ENCODE measurements at places on chromosomes 16 and 17. TPM values are rescaled to one million over a fixed set of nuclear protein-coding genes. Genes with fewer than 3 reads are reported as not detected.

- DNase-seq, result no peak
Observed at GRCh38 chr17:79695293-79695790, 35.4 kb upstream of the ENPP7 start.

GRCh38 chr16:10466861-10467260 is 81.0 kb downstream of the ATF7IP2 start:
- no peak for DNase-seq

DNA sequence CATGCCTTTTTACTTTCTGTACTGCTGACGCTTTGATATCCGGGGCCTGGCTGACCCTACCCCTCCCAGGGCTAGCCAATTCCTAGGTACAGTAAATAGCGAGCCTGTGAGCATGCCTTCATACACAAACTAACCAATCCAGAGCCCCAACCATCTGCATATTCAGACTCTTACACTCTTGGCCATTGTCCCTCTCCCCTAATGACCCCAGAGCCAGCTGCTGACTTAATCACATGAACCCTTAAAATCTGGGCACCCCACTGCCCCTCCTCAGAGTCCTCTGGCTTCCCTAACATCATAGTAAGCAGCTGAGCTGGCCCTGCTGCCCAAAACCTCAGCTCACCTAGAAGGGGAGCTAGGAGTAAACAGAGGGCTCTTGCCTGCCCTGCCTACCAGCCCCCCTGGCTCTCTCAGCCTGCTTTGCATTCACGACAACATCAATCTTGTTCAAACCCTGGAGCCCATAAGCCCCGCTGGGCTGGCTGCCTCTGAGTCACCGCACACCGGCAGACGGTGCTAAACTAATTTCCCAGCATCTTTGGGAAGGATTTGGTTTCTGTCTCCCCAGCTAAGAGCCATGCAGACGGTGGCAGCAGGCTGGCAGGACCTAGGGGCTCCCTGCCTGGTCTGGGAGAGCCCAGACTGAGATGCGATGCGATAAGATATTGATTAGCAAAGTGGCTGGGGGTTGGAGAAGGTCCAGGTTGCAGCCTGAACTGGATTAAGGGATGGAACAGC is 63.2 kb downstream of the CLEC19A start:
- no peak for DNase-seq

- no peak for DNase-seq
Observed at GRCh38 chr16:383326-384051, 1.7 kb upstream of the PGAP6 start.

KRT39 gene
- total RNA-seq, result not detected

- DNase-seq, result peak; percentile 83
Observed at GRCh38 chr16:48365601-48366164, 19.5 kb downstream of the SIAH1 start.

DNA sequence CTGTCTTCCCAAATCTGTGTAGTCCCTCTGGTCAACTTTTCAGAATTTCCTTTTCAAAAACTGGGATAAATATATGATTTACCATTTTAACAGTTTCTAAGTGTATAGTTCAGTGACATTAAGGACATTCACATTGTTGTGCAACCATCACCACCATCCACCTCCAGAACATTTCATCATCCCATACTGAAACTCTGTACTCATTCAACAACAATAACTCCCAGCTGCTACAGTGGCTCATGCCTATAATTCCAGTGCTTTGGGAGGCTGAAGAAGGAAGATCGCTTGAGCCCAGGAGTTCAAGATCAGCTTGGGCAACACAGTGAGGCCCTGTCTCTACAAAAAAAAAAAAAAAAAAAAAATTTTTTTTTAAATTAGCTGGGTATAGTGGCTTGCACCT is 131.0 kb downstream of the AATF start:
- no peak for DNase-seq

GP1BA gene
- total RNA-seq, result not detected

DNA sequence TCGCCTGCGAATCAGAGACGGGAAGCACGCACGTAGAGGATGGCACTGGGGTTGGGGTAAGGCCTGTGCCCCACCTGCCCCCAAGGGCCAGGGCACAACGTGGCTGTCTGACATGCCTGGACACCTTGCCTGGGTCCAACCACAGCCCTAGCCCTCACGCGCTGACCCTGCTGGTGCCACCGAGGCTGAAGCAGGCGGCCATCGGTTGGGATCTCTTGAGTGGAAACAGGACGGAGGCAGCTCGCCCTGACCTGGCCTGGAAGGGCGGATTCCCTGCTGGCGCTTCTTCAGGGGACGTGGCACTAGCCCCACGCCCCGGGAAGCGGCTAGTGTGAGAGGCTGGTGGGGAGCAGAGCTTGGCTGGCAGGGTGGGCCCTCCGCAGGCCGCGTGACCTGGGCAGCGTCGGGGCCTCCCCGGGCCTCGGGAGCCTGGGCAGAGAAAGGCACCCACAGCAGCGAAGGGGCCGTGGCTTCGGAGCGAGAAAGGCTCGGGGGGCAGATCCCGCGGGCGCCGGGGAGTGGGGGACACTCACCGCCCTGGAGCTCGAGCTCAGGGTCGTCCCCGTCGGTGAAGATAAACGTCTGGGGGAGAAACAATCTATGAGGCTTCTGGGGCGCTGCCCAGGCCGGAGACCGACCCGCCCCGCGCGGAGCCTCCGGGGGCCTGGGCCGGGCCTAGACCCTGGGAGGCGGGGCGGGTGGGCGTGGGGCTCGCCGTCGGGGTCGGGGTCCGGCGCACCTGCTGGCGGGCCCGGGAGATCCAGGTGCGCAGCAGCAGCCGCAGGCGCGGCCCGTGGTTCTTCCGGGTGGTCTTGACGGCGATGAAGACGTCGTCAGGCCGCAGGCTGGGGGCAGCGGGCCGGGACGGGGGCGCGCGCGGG is 610 bp downstream of the RFNG start:
- DNase-seq, result no peak

ELP5 gene
- 20.0 TPM for total RNA-seq

- no peak for DNase-seq
Observed at GRCh38 chr16:85123891-85124635, 11.8 kb upstream of the CIBAR2 start.

DNA sequence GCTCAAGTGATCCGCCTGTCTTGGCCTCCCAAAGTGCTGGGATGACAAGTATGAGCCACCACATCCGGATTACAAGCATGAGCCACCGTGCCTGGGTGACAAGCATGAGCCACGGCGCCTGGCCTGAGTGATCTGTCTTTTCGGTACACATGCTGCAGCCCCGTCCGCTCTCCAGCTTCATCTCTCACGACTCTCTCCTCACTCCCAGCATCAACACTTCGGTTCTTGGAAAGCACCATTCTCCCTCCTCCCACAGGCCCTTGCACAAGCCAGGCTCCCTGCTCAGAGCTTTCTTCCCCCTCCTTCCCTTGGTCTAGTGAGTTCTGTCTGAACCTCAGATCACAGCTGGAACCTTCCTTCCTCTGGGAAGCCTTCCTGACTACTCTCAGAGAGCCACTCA is 6.5 kb upstream of the NCBP3 start:
- no peak for DNase-seq

DNA sequence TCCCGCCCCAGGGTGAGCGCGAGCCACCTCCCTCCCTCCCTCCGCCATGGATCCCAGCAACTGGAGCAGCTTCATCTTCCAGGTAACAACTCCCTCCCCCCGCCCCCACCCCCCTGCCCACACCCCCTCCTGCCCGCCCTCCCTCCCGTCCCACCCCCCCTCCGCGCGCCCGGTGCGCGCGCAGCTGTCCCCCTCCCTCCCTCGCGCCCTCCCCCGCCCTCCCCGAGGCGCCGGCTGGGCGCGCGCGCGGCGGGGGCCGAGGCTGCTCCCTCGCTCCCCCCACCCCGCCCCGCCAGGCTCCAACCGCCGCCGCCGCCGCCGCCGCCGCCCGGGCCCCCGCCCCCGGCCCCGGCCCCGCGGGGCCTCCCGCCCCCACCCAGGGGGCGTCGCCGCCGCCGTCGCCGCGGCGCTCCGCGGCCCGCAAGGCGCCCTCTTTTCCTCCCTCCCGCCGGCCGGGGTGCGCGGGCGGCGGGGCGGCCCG is at the start of gene MAZ:
Gene MAZ (plus strand): TSS at position 431 of the 481 bp plus-strand sequence. CDS start 173 bp downstream, outside the sequence.
- DNase-seq, result peak; percentile 86

- no peak for DNase-seq
Observed at GRCh38 chr17:1421470-1421869, 21.4 kb upstream of the YWHAE start.

ALOX15 gene
- 0.27 TPM for total RNA-seq

SCN4A gene
- total RNA-seq, result 0.09 TPM

- DNase-seq, result peak; percentile 70
Observed at GRCh38 chr16:2150418-2151187, 2.2 kb downstream of the RAB26 start.

DNA sequence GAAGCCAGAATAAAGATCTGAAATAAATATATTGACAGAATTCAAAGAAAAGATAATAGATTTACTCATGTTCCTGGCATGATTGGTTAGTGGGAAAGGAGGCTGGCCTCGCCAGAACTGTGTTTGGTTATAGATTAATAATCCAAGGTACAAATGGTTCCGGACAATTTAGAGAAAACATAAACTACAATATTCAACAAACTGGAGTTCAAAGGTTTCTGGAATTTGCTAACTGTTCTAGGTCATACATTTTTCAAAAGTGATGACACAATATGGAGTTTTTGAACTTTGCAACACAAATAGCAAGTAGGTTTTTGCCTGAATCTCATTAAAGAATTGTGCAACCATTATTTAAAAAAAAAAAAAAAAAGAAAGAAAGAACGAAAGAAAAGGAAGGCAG is 251.7 kb upstream of the SALL1 start:
- DNase-seq, result no peak

DNA sequence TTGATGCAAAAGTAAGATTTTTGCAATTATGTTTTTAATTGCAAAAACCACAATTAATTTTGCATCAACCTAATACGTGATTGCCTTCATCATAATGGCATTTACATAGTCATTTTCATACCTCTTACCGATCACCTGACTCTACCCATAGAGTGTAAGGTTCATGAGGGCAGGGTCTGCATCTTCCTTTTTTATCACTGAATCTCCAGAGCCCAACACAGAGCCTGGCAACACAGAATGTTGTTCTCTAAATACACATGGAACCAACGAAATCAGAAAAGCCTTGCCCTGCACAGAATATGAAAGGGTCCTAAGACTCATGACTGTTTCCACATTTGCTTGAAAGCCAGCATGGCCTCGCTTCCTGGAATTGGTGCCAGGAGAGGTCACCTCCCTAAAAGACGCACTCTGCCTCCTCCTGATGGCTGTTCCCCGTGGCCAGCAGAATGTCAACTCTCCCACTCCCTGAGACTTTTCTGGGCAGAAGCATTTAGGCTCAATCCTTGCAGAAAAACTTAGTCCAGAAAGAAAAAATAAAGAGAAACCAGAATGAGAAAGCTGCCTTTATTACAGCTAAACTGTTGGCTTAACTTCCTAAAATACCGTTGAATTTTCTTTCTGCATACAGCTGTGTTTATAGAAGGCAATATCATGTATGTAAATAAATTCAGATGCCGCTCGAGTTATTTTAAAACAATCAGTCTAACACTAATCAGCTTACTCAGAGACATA is 327.8 kb upstream of the MAF start:
- no peak for DNase-seq

DNA sequence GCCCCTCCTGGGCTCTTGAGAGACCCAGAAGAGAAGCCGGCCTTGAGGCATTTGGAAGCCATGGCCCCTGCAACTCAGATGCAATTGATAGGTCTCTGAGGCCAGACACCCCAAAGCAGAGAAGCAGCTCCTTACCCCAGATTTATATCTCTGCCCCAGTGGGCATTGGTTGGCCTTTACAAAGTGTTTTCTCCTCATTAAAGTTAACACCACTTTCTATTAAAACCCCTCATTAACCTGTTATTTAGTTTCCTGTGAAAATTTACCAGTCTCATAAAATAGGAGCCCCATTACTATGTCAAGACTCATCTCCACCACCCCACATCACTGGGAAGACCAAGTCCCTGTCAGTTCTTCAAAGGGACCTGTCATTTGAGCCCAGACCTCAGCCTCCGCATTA is at the start of gene KRT35:
Gene KRT35 (minus strand): TSS at position 116 of the 400 bp plus-strand sequence. CDS start 54 bp downstream, at position 62.
- no peak for DNase-seq

GRCh38 chr17:10327640-10328039 is 45.2 kb downstream of the MYH13 start:
- peak; percentile 6 for DNase-seq

GRCh38 chr17:17768424-17769088 is 68.2 kb downstream of the SREBF1 start:
- DNase-seq, result no peak

DNA sequence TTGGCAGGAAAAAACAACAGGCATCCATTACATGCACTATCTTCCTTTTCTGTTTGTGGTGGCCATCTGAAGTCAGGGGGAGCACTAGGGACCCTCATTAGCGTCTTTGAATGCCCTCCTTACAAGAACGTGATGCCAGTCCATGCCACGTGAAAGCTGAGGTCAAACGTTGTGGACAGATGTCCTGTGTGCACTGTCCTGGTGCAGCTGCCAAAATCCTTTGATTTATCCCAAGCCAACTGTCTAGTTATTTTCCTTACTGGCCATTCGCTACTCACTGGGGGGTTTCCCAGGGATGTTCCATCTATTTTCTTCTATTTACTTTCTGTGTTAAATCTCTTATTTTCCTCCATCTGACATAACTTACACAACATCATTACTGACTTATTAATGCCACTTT is 135.7 kb downstream of the ABCA8 start:
- DNase-seq, result no peak

DNA sequence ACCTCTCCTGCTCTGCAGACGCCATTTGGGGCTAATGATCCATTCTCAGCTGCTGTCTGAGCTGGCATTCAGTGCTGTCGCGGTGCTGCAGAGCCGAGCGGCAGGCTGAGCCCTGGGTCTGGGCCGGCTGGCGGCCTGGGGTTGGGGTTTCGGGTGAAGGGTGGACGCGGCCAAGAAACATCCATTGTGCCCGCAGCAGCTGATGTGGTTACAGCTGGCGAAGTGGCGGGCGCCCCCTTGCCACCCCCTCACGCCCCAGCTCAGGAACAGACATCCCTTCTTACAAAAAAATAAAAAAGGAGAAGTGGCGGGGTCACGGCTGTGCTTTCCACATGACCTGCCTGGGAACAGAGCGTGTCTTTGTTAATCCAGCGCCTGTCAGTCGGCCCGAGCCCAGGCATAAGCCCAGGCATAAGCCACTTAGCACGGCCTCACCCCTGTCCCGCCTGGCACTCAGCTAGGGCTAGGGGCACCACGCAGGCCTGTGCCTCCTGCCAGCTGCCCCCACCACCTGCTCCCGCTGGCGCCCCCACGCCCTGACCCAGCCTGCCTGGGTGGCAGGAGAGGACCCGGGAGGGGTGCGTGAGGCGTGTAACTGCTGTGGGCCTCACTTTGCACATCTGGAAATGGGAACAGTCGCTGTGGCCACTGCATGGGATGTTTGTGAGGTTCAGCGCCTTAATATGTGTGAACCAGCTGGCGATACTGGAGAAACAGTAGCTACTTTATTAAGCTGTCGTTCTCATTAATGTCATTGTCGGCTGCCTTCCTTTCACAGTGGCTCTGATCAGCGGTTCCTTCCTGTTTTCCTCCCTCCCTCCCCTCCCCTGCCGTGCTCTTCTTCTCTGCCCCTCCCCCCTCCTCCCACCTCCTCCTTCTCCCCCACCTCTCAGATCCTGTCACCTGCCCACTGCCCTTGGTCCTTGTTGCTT is 197.7 kb upstream of the CIBAR2 start:
- DNase-seq, result no peak

DNA sequence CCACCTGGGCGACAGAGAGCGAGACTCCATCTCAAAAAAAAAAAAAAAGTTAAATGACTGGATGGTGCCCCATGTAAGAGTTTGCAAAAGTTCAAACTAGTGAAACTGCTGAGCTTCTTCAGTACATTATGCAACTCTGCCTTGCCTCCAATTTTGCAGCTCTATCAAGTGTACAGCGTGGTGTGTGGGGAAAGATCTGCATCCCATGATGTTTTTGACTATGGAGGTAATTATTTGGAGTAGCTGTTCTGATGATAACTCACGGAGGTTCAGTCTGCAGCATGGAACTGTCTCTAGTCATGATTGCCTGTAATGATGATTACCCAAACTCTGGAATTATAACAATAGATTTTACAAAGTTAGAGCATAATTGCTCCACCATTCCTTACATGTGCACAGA is 149.6 kb downstream of the PITPNC1 start:
- DNase-seq, result no peak

All from cerebellum (tissue), 4 donors.